ENCODE measurements at places on chromosomes 12 and 14.

GRCh38 chr12:62075870-62076269 lies 184.3 kb upstream of the USP15 start:
- DNase-seq: no peak

GRCh38 chr14:92558319-92558718 lies 44.7 kb downstream of the RIN3 start:
- DNase-seq: no peak

DNA sequence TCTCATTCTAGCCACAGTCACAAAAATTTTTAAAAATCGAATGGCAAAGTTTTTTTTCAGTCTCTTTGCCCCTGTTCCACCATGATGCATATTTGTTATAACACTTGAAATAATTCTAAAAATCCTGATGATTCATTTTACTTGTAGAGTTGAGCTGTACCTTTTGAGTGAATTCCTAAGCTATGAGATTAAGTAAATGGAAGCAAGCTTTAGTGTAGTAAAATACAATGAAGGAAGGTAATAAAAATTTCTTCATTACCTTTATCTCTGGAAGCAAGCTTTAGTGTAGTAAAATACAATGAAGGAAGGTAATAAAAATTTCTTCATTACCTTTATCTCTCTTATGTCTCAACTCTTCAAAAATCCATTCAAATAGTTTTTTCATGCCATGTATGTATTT lies 46.1 kb downstream of the TMTC3 start:
- DNase-seq: no peak

GRCh38 chr14:61461808-61462275 lies 140.5 kb downstream of the PRKCH start:
- DNase-seq: peak; percentile 73

DNA sequence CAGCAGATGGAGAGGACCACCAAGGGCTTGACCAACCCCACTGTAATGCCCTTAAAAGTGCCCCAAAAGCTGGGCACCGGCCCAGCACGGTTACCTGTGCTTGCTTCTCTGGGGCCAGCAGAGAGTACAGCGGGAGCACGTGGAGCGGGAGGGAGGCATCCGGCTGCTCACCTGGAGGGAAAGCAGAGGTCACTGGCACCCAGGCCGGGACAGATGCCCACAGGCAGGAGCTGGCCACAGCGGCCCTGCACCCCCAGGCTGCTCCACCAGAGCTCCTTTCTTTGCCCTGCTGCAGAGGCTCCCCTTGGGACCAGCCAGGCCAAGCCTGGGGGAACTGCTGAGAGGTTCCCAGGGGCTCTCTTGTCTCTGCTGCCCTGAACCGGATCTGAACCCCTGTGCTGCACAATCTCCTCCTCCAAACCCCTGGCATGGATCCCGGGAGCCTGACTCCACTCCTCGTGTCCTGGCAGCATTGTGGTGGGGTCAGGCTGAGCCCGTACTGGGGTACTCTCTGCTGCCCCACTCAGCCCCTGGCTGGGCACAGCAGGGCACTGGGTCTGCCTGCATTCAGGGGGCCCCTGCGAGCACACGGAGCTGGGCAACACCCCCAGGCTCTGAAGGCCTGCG lies 24.0 kb downstream of the DHX37 start:
- no peak for DNase-seq

DNA sequence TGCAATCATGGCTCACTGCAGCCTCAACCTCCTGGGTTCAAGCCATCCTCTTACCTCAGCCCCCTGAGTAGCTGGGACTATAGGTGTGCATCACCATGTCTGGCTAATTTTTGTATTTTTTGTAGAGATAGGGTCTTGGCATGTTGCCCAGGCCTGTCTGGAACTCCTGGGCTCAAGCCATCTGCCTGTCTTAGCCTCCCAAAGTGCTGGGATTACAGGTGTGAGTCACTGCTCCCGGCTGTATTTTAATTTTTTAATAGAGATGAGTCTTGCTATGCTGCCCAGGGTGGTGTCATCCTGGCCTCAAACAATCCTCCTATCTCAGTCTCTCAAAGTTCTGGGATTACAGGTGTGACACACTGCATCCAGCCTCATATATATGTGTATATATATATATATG lies 31.7 kb upstream of the GPRC5A start:
- no peak for DNase-seq

DNA sequence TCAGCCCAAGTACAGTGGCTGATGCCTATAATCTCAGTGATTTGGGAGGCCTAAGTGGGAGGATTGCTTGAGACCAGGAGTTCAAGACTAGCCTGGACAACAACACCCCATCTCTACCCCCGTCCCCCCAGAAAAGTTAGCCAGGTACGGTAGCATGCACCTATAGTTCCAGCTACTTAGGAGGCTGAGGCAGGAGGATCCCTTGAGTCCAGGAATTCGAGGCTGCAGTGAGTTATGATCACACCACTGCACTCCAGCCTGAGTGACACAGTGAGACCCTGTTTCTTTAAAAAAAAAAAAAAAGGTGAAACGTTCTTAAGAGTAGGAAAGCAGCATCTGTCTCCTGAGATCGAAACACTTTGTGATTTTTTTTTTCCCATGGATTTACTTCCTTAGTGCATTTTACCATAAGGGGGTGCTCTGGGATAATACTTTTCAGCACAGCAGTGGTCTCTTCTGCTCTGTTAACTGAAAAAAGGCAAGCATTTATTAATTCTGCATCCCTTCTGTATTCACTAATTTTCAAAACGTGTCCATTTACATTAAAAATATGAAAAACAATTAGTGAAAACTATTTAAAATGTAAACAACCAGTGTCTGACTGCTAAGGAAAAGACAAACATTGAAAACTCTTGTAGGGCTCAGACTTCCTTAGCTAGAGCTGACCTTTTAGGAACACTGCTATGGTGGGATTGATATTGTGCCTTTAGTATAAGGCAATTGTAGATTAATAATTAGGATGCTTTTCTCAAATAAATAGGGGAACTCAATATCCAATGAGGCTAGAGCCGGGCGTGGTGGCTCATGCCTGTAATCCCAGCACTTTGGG lies 31.2 kb upstream of the USP44 start:
- no peak for DNase-seq

DNA sequence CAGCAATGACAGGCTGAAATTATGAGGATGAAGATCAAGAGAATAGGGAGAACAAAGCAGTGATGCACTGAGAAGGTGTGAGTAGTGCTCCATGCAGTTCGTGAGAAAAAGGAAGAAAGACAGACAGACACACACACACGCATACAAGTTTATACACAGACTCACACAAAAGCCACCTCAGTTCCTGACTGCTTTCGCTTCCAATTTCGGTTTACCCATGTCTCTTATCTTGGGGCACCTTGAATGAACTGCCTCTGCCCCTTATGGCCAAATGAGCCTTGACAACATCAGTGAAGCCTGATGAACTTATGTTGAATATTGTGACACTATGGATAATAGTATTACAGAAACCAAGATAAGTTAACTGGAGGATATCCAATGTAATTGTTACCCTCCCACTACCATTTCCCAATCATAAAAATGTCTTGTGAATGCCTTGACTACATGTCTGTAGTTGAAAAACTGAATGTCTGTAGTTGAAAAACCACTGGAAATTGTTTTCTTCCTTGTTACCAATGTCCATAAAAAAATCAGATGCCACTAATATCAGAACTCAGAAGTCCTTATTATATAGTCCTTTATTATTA lies 380.4 kb upstream of the DDHD1 start:
- DNase-seq: no peak

GRCh38 chr12:54765652-54766051 lies 88.7 kb upstream of the MUCL1 start:
- no peak for DNase-seq

DNA sequence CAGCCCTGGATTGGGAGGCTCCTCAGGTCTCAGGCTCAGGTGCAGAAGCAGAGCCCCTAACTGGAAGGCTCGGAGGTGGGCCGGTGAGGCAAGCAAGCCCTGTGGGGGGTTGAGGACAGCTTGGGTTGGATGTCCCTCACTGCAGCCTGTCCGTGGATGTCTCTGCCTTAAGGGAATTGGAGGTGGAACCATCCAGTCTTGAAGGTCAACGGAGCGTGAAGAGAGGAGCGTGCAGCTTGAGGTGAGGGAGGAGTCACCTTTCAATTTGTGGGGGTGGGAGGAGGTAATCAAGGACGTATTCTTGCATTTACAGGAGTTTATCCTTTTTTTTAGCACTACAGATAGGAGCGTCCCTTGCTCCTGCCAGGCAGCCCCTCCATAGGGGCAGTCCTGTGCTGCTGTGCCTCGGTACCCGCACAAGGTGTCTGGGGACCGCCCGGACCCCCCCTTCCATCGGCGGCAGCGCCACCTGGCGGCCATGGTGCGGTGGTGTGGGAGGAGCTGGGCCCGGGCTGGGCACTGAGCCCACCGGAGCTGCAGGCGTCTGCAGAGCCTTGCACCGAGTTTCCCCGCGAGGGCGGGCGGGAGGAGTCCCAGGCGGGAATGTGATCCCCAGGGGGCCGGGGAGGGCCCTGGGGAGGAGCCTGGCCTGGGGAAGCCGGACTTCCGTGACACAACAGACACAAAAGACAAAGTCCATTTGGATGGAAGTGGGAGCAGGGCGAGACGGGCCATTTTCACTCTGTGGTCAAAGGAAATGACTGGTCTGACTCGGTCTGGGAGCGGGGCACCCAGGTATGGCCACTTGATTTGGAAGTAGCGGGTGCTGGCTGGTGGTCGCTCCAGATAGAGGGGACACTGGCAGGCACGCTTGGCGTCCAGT lies 864 bp downstream of the DNAJC22 start:
- peak; percentile 74 for DNase-seq

DNA sequence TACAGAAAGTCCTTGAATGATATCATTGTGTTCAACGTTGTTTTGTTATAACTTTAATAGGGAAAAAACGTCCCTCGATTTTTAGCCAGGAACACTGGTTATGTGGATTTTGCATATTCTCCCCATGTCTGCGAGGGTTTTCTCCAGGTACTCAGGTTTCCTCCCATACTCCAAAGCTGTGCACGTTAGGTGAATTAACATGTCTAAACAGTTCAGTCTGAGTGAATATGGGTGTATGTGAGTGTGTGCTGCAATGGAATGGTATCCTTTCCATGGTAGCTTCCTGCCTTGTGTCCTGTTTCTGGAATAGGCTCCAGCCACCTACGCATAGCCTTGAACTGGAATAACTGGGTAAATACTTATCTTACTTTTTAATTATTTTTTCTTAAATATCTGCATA lies 810.8 kb upstream of the ATXN7L3B start:
- no peak for DNase-seq

GRCh38 chr12:58481811-58482210 lies 438.5 kb downstream of the LRIG3 start:
- DNase-seq: no peak

- DNase-seq: no peak
These were observed 8.0 kb upstream of the GPR84 start for GRCh38 chr12:54372113-54372806.

GRCh38 chr12:27334042-27334720 lies 1.5 kb downstream of the BMAL2 start:
- DNase-seq: no peak

DNA sequence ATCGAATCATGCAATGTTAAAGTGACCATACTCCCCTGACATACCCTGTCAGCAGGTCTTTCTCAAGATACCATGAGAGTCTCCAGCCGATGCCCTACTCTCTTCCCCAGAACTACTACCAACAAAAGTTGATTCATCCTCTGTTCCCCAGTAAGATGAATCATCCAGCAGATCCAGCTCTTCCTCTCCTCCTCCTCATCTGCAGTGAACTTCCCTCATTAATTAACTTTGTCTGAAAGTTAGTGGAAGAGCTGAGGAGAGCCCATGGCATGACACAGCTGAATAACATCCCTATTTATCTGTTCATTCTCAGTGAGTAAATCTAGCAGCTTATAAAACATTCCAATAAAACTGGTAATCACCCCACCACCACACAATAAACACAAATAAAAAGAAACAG lies 213.4 kb downstream of the EGLN3 start:
- DNase-seq: no peak

DNA sequence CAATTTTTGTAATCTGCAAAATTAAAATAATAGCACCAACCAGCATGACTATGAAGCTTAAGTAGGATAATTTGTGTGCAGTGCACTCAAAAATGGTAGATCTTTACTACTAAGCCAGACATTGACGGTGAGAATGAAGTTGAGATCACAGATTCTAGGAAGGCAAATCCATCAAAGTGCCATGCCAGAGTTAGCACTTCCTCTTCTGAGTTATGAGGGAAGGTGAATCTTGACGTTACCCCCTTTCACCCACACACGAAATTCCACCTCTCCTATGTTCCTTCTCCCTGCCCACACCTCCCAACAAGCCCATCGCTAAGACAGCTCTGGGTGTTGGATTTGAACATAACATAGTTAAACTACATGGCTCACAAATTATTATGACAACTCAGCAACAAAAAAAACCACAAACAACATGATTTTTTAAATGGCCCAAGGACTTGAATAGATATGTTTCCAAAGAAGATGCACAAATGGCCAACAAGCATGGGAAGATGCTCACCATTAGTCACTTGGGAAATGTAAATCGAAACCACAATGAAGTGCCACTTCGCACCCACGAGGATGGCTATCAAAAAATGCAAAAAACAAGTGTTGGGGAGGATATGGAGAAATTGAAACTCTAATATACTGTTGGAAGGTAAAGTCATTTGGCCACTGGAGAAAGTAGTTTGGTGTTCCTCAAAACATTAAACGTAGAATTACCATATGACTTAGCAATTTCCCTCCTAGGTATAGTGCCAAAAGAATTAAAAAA lies 119.3 kb upstream of the RAP1B start:
- DNase-seq: no peak

- no peak for DNase-seq
These were observed 70.0 kb downstream of the PDE3A start for GRCh38 chr12:20438299-20438779.

DNA sequence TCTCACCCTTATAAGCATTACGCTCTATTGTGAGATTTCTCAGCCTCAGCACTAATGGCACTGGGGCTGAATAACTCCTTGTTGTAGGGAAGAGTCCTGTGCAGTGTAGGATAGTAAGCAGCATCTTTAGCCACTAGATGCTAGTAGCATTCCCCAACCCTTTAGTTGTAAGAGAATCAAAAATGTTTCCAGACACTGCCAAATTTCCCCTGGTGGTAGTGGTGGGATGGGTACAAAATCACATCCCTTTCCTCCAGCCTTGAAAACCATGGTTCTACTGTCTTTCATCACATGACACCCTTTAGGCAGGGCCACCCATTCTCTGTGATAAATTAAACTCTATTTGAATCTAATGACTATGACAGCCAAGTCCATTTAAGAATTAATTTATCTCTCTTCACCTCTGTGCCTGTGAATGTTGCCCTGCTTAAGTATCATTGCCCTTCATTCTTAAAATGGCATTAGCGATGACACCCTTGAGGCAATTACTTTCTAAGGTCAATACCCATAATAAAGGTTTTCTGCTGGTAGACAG lies 199.4 kb downstream of the ANO4 start:
- no peak for DNase-seq

DNA sequence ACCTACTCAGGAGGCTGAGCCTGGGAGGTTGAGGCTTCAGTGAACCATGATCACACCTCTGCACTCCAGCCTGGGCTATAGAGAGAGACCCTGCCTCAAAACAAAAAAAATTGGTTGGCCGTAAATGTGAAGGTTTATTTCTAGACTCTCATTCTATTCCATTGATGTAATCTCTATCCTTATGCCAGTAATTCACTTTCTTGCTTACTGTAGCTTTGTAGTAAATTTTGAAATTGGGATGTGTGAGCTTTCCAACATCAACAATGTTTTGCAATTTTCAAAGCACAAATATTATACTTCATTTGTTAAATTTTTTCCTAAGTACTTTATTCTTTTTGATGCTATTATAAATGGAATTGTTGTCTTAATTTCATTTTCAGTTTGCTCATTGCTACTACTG lies 24.6 kb downstream of the LIN52 start:
- no peak for DNase-seq

Data from naive thymus-derived CD4-positive, alpha-beta T cell (primary cell).